ENCODE measurements at places on chromosomes 2 and 18.

DNA sequence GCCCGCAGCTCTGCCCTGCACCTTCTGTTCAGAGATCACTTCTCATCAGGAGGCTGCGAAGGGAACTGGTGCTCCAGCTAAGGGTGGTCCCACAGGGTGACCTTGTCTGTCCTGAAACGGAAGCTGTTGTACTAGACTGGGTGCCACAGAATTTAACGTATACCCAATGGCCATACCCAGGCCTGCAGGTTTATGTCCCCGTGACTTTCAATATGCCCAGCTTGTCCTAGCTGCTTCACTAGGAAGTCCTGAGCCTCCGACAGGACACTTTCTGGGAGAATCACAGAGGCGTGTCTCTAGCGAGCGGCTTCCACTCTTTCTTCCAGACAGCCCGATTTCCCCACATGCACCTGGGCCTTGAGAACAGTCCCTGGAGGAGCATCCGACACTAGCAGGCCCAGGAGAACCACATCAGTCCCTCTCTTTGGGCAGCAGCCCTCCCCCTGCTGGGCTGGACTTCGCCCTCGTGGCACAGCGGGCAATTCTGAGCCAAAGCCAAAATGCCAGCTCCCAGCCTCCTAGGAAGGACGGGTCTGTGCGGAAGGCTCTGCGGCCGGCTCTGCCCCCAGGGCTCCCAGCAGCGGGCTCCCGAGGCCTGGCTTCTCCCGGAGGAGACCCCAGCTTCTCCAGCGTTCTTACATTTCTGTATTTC is 91.9 kb upstream of the OTOS start:
- DNase-seq = no peak

GRCh38 chr2:183093857-183094657 is 15.5 kb downstream of the DUSP19 start:
- DNase-seq = no peak

DNA sequence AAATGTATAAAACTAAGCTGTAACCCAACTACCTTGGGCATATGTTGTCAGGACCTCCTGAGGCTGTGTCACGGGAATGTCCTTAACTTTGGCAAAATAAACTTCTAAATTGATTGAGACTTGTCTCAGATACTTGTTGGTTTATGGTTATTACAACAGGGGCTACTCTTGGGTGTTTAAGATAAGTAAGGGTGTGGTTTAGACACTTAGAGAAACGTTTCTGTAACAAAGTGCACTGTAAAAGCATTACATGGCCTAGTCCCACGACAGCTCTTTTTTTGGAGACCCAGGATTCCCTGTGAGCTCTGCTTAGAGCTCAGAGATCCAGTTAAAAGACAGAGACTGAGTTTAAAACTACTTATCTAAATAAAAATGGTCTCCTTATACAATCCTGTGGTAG is 32.3 kb upstream of the LIPG start:
- no peak for DNase-seq

DNA sequence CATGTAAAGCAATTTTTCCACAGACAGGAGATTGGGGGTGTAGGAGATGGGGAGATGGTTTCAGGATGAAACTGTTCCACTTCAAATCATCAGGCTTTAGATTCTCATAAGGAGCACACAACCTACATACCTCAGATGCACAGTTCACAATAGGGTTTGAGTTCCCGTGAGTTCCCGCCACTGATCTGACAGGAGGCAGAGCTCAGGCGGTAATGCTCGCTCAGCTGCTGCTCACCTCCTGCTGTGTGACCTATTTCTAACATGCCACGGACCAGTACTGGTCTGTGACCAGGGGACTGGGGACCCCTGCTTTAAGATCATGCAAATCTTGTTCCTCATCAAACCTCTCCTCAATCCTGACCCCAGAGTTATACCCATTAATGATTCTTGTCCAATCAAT is 70.1 kb downstream of the RPE start:
- DNase-seq = no peak

- no peak for DNase-seq
Measured at GRCh38 chr18:38635709-38636430, 1070.3 kb upstream of the CELF4 start.

- DNase-seq = no peak
Measured at GRCh38 chr18:79410171-79410641, 14.5 kb downstream of the NFATC1 start.

- DNase-seq = no peak
Measured at GRCh38 chr2:128388499-128388941, 69.9 kb upstream of the HS6ST1 start.

DNA sequence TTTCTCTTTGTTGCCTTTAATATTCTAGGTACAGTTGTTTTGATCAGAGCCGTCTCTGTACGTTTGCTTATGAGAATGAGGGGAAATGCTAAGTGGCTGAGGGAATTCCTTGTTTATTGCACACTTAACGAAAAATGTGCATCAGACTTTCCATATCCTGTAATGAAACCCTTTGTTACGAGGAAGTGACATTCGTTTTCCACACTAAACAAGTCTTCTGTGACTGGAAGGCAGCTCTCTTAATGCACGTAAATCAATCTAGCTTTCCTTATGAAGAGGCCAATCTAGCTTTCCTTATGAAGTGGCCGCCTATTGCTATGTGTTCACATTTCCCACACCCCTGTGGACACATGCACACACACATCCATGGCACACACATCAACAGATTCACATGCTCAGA is 186.2 kb downstream of the SNTG2 start:
- DNase-seq = no peak

- no peak for DNase-seq
Measured at GRCh38 chr2:206990360-206990759, 51.0 kb downstream of the CPO start.

DNA sequence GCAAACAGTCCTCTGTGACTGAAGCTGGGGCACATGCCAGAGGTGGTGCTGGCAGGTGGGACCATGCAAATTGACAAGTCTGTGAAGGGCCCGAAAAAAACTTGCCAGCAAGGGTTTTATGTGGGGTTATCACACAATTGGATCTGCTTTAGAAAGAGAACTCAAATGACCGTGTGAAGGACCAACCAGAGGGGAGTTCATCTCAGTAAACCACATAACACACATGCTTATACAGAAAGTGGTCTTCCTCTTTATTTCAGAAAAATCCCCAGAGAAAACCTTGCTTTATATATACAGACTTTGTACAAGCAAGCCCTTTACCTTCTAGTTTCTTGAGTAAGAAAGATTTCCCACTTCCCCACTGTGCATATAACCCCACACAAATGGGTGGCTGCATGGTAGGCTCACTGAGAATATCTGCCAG is 46.7 kb downstream of the KIDINS220 start:
- no peak for DNase-seq

DNA sequence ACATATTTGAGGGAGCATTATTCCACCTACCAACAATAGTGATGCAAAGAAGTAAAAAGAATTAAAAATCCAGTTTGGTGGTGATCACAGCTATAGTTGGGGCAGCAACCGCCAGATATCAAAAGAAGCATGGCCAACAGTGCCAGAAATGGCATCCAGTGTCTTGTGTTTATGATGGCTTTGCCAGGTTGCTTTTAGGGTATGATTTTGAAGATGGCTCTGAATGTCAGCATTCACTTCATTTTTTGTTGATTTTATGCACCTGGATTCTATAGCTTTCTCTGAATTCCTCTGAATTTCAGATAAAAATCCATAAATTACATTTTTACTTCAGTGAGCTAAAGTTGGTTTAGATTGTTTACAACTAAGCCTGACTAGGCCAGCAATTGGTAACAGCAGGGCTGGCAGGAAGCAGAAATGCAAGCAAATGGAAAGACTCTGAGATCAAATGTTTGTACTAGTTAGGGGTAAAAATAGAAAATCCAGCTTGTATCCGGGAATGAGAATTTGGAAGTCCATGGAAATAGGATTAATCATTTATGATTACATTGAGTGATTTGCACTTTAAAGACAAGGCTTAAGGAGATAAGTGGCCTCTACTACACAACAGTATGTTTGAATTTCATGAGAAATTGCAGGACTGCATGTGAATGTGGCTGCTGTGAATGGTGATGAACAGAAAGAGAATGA is 40.4 kb downstream of the COL3A1 start:
- no peak for DNase-seq

GRCh38 chr2:64210816-64211215 is 66.6 kb upstream of the PELI1 start:
- no peak for DNase-seq

GRCh38 chr2:80363330-80363729 is 58.8 kb upstream of the LRRTM1 start:
- no peak for DNase-seq

DNA sequence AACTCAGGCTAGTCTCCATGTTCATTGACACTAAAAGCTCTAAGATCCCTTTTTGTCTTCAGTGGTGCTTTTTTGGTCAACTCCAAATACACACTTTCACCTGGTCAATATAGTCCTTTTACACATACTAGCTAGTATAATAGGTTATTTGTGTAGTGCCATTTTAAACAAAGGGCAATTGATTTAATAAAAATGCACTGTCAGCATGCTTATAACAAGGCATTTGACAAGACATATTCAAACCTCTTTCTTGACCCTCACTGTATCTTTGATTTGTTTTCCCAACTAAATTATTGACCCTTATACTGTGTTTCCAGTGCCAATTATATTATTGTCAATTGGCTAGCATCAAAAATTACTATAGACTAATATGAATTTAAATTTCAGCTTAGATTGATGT is 1117.6 kb upstream of the DDX18 start:
- DNase-seq = no peak

DNA sequence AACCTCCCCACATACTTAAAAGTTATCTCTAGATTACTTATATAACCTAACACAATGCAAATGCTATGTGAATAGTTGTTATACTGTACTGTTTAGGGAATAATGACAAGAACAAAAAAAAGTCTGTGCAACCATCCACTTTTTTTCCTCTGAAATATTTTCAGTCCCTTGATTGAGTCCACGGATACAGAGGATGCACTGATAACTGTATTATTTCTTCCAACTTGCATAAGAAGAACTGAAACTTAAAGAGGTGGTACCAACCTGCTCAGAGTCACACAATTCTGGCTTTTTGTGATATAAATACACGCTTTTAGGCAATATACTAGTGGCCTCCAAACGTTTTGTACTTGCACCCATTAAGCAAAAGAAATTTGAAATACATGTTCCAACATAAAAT is 1.4 kb downstream of the SMC6 start:
- DNase-seq = no peak

DNA sequence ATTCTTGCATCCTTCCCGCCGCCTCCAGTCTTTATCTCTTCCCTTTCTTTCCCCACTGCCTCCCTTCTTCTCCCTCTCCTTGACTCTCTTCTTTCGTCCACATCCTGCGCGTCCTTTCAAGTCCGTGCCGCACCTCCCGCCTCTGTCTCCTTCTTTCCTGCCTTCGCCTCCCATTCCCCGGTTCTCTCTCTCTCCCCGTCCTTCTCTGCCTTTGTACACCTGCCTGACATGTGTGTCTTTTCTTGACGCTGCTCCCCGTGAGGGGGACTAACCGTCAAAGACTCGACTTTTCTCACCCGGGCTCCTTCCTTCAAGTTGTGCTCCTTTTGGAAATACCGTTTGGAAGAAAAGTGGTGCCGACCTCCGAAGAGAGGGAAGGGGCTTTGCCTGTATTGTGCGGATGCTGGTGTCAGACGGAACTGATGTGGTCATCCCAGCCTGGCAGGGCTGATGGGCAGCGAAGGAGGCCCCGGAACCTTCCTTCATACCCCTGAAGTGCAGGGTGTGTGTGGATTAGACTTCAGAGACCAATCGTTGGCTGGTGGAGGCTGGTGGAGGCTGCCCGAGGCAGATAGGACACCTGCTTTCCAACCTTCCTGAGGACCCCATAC is 879 bp downstream of the TMEM178A start:
- DNase-seq = no peak
